HL-60 (cell line): ENCODE measurements at places on chromosomes 7 and 10.

DNA sequence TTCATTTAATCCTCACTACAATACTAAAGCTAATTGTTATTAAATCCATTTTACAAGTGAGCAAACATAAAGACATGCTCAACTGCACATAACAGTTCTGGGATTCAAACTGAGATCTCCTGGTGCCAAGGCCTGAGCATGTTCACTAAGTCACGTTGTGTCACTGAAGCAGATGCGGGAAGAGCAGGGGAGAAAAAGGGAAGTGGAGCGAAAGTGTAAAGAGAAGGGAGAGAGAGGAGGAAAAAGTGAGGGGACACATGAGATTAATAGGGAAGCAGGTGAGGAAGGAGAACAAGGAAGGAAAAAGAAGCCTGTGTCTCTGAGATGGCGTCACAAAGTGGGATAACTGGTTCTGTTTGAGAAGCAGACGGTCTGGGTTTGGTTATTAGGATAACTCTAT, 38.9 kb upstream of the KAT6B start:
- DNase-seq, result peak; percentile 36

DNA sequence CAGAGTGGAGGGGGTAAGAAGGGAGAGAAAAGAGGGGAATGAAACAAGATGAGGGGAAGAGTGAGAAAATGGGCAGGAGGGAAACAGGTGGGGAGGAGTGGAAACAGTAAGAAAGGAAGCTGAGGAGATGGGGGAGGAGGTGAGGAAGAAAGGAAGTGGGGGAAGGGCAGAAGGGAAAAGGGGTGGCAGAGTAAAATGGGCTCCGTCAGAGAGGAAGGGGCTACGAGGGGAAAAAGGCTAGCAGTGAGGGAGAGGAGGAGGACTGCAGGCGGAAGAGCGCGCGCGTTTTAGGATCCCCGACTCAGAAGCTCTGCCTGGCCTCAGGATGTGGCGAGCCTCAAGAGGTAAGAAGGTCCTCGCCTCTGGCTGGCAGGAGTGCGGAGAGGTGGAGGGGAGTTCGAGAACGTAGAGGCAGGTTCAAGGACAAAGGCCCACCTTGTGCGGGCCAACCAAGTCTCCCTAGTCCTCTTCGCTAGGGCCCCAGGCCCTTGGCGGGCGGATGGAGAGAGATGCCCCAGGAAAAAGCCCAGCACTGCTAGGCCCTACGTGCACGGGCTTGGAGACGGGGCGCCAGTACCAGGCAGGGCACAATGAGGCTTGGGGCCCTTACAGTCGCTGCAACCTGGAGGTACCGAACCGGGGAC, 5.8 kb upstream of the NKX2-3 start:
- no peak for DNase-seq

DNA sequence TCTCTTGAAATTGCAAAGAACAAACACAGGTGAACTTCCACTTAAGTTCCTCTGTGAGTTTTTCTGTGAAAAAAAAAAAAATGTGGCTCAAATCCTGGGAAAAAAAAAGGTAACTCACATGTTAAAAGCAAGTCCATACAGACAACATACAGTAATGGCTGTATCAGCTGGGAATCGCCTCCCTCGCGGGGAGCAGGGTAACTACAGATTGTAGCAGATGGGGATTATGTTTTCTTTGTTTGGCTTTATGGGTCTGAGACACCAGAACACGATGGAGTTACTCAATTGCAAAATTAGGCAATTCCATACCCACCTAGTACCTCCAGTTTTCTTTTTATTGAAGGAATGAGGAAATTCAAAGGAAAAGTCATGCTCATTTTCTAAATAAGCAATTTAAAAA, 42.3 kb downstream of the FEZF1 start:
- no peak for DNase-seq

DNA sequence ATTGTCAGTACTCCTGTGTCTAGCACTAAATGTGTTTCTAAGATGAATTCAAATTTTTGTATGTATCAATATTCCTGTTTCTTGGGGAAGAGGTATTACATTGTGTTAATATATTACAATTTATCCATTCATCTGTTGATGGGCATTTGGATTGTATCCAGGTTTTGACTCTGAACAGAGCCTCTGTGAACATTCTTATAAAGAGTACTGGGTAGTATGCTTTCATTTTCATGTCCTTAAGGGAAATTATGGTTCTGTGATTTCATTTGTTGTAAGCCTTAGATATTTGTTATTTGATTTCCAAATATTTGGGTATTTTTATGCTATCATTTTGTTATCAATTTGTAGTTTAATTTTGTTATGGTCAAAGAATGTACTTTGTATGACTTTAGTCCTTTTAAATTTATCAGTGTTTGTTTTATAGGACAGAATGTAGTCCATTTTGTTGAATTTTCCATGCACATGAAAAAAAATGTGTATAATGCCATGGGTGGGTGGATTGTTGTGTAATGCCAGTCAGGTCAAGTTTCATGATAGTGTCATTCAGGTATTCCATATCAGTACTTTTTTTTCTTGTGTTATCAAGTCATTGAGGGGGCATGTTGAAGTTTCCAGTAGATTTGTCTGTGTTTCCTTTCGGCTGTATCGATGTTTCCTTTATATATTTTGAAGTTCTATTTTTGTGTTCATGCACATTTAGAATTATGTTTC, 38.4 kb downstream of the STAM start:
- DNase-seq, result no peak
